H9 (cell line): ENCODE measurements at places on chromosomes 6 and 20. TPM values are rescaled to one million over a fixed set of nuclear protein-coding genes. Genes with fewer than 3 reads are reported as not detected.

- DNase-seq: no peak
These were observed 135.7 kb downstream of the BTBD3 start for GRCh38 chr20:12053353-12053752.

DNA sequence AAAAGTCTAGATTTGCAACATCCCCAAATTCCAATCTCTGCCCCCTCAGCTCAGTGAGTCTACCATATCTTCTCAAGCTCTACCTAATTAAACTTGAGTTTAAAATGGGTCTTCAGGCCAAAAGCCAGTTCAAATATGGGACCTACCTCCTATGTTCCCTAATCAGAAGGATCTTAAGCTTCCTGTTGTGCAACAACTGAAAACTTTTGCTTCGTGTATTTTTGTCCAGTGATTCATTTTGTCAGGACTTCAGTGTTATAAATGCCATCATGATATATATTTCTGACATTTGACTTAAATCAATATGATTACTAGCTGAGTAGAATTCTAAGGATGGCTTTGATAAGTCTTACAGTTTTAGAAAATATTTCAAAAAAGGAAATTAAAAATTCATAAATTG is 622.6 kb upstream of the PTCHD4 start:
- DNase-seq: no peak

DNA sequence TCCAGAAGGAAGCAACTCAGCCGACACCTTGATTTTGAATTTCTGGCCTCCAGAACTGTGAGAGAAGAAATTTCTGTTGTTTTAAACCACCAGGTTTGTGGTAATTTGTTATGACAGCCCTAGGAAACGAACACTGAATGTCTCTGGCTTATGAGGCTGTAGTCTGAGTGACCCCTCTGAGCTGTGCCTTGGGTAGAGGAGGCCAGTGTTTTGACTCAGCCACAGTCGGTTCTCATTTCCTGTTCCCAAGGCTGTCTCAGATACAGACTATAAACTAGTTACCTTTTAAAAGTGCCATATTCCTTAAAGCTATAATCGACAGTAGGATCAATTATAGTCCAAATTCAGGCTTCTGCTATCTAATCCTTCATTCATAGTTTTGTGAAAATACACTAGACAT is 391.2 kb upstream of the MAP3K7 start:
- no peak for DNase-seq

DNA sequence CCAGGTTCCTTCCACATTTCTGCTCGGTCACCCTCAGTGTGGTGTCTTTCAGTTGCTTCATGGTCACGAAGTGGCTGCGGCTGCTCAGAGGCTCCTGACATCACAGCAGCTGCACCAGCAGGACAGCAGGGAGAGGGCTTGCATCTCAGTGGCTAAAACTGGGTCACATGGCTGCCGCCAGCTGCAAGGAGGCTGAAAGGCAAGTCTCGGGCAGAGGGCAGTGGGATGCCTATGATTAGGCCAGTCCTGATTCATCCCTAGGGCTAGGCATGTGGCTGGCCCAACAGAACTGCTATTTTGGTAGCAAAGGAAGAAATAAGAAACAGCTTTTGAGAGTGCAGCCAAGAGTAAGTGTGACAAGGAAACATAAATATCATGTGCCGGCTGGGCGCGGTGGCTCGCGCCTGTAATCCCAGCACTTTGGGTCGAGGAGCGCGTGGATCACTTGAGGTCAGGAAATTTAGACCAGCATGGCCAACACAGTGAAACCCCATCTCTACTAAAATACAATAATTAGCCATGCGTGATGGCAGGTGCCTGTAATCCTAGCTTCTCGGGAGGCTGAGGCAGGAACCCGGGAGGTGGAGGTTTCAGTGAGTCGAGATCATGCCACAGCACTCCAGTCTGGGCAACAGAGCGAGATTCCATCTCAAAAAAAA is 46.6 kb downstream of the RBM38 start:
- DNase-seq: no peak

DNA sequence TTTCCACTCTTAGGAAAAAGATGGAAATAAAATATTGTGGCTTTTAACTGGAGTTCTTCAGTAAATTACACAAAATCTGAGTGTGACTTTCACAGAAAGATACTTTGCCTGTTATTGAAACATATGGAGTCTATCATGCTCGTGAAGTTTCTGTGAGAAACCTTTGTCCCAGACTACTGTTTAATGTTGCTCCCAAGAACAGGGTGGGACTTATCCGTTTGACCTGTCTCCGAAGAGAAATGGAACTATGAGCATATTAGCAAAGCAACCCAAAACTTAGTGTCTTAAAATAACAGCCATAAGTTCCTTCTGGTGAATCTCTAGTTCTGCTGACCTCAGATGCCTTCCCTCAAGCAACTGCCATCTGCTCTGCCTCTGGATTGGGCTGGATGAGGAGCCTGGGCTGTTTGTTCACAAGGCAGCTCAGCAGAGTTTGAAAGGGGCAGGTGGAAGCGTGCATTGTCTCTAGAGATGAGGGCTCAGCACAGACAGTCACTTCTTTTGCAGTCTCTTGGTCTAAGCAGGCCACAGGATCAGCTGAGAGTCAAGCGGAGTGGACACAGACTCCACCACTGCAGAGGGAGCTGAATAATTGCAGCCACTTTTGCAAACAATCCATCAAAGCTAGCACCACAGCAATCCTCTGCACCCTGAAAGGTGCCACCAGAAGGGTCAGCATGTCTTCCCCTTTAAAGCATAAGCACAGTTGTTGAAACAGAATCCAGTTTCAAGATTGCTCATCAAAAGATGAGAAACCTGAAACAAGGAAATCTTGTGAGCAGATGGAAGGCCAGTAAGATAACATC is 52.8 kb downstream of the MYB start:
- DNase-seq: no peak

GRCh38 chr20:53080969-53081871 is 109.1 kb downstream of the TSHZ2 start:
- no peak for DNase-seq

DNA sequence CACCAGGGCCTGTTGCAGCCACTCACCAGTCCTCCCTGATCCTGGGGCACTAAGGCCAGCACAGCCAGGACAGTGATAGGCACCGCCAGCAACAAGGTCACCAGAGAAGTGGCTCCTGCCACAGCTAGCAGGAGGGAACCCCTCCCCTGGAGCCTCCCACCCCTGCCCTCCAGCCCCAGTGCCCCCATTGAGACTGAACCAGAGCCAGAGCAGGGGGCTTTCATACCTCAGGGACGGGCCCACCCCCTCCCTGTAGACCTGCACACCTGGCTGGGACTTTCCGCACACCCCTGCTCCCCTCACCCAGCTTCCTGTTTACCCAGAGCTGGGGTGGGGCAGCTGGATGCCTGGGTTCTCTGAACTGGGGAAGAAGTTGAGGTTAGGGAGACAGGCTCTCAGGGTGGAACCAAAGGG is at the start of gene LTB:
LTB (minus strand) TSS at position 195 of the 414 bp plus-strand sequence; CDS start at position 188, 7 bp downstream.
- no peak for DNase-seq

DNA sequence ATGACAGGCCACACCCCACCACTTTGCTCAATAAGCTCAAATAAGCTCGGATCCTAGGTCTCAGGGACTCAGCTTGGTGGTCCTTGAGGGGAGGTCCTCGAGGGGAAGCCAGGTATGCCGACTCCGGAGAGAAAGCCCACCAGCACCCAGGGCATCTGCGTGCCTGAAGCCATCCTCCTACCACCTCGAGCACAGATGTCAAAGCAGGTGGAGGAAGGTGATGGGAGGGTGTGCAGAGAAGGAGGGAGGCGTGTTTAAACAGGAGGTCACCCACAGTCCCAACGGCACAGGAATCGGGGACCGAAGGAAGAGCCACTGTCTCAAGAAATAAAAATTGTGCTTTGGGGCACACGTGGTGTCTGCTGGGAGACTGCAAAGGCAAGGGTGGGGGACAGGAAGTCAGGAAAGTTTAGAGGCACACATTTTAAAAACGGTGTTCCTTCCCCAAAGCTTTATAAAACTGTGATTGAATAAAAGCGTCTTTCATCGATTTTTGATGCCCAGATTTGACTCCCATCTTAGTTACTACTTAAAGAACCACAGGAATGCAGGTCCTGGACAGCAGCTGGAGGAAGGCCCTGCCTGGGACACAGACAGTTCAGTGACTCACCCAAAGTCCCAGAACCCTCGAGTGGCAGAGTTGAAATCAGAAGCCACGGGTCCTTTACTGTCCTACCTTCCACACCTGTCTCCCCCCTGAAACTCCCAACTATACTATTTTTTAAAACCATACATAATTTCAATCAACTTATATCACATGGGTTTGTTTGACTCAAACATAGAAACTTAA is 221.0 kb upstream of the PDE10A start:
- DNase-seq: no peak

- DNase-seq: no peak
These were observed 39.5 kb downstream of the CRISP1 start for GRCh38 chr6:49826743-49827406.

DNA sequence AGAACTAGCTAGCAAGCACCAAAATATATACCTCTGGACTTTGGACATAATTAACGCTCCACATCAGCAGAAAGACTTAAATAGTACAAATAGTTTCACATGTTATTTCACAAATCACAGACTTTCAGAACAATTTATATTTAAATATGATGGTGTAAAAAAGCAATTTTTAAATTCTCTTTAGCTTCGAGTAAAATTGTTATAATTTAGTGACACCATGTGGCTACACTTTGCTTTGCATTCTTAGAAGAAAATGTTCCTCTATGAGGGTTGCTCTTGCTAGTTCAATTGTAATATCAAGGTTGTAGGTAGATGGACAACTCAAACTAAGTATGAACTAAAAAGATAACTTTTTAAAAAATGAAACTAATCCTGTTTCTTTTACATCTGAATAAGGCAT is 69.0 kb downstream of the BTBD9 start:
- DNase-seq: no peak

- DNase-seq: peak; percentile 33
These were observed 463.0 kb upstream of the AGPAT4 start for GRCh38 chr6:161736781-161737292.

RIPOR3 gene
- total RNA-seq: 0.46 and 0.48 TPM in 2 replicates

SGK2 gene
- not detected in 2 replicates for total RNA-seq

RNF182 gene
- 3.5 and 3.7 TPM in 2 replicates for total RNA-seq

FAXC gene
- 17.2 and 17.7 TPM in 2 replicates for total RNA-seq

TP53INP2 gene
- 8.0 TPM in 2 replicates for total RNA-seq
